ENCODE measurements at places on chromosomes 7 and 10.

DNA sequence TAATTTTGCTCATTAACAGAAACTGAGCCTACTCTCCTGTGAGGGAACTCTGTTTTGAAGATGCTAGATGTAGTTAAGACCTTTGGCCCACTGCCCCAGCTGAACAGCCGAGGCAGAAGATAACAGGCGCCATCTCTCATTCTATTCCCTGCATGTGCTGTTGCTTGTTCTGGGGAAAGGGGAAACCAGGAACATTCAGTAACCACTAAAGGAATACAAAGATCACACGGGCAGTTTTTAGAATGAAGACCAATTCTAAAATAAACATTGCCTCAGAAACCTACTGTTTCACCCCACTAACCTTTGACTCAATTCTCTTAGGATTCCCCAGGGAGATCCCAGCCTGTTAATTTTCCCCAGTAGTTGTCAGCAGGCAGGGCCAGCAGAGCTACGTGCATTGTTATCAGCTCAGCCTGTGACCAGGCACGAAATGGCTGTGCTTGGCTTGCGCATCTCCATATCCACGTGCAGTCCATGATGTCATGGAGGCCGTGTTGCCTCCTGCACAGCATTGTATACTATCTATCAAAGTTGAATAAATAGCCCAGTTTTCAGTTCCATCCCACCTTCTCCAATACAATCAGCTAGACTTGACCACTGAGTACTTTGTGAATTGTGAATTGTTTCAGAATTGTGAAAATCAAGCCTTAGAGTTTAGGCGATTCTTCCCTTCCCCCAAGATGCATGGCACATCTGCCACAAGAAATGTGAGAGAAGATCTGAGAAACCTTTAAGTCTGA lies 36.0 kb downstream of the ANK3 start:
- DNase-seq: no peak

GRCh38 chr7:139078399-139078798 lies 31.1 kb downstream of the ZC3HAV1 start:
- DNase-seq: no peak

DNA sequence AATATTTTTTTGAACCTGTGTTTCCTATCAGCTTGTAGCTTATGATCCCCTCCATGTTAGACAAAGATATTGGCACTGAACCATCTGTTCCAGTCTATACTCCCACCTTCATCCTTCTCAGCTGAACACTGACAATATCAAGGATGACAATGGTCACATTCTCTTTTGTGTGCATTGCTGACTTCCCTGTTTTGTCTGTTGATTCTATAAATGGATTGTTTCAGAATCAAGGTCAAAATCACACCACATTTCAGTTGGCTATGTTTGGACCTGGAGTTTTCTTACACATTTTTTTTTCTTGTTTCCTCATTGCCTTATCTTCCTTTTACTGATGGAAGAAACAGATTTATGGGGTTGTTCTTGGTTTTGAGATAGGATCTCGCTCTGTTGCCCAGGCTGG lies 11.3 kb upstream of the SMURF1 start:
- DNase-seq: no peak

GRCh38 chr10:132167041-132167674 lies 19.6 kb upstream of the DPYSL4 start:
- no peak for DNase-seq

DNA sequence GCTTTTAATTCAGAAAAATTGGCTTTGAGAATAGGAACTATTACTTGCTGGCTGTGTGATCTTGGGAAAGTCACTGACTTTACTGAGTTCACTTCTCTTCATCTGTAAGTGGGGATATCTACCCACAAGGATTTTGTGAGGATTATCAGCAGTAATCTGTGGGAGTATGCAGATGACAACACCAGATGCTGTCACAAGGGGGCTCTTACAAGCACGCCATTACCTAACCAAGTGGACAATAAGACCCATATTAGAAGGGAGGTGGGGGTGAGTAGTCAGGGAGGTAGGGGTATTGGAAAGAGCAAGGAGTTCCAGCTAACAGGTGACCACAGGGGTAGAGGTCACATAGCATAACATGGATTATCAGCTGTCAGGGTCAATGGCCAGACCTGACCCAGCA lies 569.4 kb downstream of the SUGCT start:
- no peak for DNase-seq
